ENCODE measurements at places on chromosomes 5 and 9.

DNA sequence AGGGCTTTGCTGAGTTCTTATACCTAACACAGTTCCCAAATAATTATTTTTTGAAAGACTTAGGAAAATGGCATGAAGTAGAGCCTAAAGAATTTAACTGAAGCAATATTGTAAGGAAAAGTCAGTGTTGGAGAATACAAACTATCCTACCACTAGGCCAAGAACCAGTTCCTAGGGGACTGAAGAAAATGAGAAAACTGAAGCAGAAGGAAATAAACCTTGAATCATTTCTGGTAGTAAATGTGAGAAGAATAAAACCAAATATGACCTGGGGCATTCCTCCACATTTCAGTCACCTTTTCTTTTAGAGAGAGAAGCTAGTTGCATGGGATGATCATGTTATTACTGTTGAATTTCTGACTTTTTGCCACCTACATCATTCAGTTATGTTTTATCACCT, 1393.9 kb upstream of the C9orf72 start:
- no peak for DNase-seq

DNA sequence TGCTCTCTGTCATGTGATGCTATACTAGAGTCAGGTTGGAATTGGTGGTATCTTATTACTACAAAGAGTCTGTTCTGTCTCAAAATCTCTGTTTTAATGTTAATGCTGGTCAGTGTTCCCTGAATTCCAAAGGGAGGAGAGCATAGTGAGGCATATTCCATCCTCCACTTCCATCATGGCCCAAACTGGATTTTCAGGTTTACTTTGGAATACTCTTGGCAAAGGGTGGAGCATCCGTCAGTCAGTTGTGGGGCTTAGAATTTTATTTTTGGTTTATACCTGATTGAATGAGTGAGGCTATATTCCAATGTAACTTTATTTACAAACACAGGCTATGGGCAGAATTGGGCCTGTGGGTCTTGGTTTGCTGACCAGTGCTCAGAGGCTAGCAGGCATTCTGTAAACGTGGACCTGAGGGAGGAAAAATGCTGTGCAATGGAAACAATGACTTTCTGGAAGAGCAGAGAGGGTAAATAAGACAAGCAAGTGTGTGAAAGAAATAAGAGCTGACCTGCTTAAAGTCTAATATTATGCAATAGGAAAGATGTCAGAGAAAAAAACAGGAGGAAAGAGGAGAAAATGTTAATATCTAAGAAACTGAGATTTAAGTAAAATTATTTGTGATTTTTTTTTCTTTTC, 106.2 kb upstream of the CLINT1 start:
- DNase-seq = no peak

DNA sequence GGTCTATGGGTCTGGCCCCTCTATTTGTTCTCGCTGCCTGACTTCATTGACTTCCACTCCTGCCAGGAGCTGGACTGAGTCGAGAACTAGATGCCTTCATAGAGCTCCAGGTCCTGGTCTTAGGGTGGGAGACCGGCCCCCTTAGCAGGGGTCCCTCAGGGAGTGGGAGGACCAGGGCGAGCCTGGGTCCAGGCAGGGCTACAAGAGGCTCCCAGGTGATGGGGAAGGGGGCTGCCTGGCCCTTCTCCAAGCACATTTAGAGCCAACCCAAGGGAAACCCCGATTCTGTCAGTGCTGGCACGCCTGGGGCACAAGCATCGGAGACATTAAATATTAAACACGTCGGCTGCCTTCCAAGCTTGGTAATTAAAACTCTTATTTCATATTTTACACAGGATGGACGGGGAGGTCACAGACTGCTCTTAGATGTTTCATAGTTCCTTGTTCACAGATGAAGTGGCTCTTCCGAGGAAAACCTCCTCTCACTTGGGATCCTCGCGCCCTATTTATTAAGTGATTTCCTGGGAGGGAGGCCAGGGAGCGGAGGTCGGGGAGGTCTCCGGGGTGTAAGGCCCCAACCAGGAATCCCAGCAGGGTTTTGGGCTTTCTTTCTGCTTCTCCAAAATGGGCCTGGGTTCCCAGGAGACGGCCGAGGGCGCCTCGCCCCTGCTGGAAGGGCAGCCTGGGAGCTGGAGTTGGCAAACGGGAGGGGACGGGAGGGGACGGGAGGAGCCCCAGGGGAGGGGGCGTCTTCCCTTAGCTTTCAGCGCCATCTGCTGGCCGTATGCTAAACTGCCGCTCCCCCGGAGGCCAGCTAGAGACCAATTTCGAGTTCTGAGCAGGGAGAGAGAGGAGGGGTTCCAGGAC, 23.4 kb upstream of the ZBTB43 start:
- peak; percentile 86 for DNase-seq

DNA sequence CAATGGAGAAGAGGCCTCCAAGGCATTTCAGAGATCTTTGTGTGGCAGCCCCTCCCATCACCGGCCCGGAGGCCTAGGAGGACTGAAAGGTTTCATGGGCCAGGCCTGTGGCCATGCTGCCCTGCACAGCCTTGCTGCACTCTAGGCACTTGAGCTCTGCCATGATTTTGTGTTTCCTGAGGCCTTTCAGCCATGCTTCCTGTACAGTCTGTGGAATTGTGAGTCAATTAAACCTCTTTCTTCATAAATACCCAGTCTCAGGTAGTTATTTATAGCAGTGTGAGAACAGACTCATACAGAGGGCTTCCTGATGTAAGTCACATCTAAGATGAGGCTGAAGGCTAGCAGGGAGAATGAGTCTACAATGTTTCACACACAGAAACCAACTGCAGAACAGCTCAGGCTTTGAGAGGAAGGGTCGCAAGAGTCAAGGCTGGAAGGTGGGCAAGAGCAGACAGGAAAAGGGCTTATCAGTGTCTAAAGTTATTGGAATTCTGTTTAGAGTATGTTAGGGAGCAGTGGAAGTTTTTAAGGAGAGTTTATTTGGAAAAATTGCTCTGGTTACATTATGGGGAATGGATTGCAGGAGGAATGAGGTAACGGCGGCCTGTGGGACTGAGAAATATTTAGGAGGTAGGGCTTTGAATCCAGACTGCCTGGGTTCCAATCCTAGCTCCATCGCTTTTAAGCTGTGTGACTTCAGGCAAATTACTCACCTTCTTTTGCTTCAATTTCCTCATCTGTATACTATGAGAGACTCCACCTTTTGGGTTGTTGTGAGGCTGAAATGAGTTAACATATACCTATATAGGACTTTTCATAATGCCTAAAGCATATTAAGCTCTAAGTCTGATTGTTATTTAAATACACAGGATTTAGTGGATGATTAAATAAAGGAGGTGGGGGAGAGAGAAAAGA, 291.2 kb downstream of the CWC27 start:
- DNase-seq = no peak

GRCh38 chr5:172920447-172920849, 38.8 kb upstream of the RPL26L1 start:
- no peak for DNase-seq

DNA sequence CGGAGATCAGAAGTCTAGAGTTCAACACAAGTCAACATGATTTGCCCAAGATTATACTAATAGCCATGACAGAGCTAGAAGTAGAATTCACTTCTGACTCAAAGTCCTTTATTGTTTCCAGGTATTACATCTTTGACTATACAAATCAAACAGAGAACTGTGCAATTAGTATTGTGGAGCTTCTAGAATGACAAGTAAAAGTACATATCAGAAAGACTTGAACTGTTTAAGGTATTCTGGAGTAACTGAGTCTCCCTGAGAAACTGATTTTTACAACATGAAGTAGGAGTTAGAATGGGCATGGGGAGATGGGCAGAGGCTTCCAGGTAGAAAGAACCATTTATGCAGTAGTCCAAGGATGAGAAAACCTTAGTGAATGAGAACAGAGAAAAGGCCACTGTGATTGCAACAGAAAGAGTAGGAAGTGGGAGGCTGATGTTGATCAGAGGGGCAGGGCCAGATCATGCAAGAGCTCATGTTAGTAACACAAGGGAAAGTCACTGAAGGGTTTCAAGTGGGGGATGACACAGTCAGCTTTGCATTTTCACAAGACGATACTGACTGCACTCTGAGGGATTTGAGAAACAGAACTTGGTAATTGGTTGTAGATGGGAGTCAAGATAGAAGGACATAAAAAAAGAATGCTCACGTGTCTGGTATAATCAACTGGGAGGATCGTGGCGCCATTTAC, 280.7 kb downstream of the RFX3 start:
- DNase-seq = no peak
